ENCODE measurements at places on chromosomes 3 and 15.

GRCh38 chr15:85401108-85401774, 20.8 kb downstream of the AKAP13 start:
- no peak for DNase-seq

DNA sequence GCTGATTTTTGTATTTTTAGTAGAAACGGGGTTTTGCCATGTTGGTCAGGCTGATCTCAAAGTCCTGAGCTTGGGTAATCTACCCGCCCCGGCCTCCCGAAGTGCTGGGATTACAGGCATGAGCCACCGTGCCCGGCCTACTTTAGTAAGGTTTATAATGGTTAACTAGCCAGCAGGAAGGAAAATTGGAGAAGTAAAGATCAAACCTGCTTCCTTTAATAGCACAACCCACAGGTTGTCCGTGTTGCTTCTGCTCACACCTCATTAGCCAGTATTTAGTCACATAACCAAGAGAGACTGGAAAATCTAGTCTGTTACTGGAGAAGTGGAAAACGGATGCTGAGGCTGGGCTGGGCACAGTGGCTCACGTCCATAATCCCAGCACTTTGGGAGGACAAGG, 51.9 kb upstream of the TBL1XR1 start:
- DNase-seq, result no peak

DNA sequence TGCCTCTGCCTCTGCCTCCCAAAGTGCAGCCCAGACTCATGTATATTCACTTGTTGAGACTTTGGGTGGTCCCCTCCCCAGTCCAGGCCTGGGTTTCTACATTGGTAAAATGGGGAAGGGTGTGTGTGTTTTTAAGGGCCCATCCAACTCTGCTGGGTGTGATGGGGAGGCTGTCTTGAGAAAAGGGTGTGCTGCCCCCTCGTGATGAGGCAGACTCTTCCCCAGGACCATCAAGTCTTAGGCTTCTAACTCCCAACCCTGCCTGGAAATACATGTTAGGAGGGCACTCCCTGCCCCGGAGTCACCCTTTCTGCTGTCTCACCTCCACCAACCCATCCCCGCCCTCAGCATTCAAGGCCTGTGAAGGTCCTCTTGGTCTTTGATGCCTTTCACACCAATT, 4.4 kb upstream of the PTPN23 start:
- DNase-seq, result no peak

- DNase-seq, result no peak
Observed at GRCh38 chr3:53287131-53287629, 31.4 kb upstream of the TKT start.

DNA sequence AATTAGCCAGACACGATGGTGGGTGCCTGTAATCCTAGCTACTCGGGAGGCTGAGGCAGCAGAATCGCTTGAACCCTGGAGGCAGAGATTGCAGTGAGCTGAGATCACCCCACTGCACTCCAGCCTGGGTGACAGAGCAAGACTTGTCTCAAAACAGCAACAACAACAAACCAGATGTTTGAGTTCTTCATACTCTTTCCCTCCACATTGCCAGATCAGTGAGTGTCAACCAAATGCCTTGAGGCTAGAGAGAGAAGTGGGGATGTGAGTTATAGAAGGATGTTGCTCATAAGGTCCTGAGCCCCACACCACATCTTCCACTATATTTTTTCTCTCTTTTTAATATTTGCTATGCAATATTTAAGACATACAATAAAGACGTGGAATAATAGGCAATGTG, 19.8 kb downstream of the MAPKBP1 start:
- DNase-seq, result no peak

- DNase-seq, result no peak
Observed at GRCh38 chr15:31206386-31207181, 105.1 kb upstream of the TRPM1 start.
